Forelimb muscle (tissue), 1 donor: ENCODE measurements at places on chromosomes 6 and 20. TPM values are rescaled to one million over a fixed set of nuclear protein-coding genes. Genes with fewer than 3 reads are reported as not detected.

FLRT3 gene
- polyA plus RNA-seq: 11.1 TPM

TUBB gene
- 663 TPM for polyA plus RNA-seq

PBOV1 gene
- not detected for polyA plus RNA-seq

FRS3 gene
- 6.3 TPM for polyA plus RNA-seq

LHFPL5 gene
- polyA plus RNA-seq: not detected

GPR63 gene
- 3.4 TPM for polyA plus RNA-seq

HLA-DOB gene
- 0.30 TPM for polyA plus RNA-seq

OPN5 gene
- polyA plus RNA-seq: 0.15 TPM

VGLL2 gene
- 93.8 TPM for polyA plus RNA-seq

PPP1R14C gene
- polyA plus RNA-seq: 55.8 TPM

FRMD1 gene
- 0.24 TPM for polyA plus RNA-seq

SLC22A23 gene
- 2.4 TPM for polyA plus RNA-seq

SLC17A2 gene
- not detected for polyA plus RNA-seq

SLC13A3 gene
- polyA plus RNA-seq: 3.3 TPM

RIMS1 gene
- polyA plus RNA-seq: 0.75 TPM

DNA sequence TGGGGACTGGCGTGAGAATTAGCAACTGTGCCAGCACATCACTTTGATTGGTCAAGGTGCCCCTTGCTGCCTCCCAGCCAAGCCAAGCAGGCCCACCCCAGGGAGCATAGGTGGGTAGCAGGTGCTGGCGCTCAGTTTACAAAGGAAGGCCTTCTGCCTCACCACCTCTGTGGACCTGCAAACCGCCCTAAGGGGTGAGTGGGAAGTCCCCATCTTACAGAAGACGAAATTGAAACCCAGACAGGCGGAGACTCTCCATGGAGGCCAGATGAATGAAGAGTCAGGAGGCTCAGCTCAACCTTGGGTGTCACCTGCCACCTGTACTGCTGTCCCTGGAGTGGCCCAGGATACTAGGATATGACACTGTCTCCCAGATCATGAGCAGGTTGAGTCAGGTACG, 21.5 kb upstream of the MAS1L start:
- DNase-seq: no peak

- DNase-seq: no peak
Observed at GRCh38 chr6:130385064-130385695, 19.4 kb downstream of the TMEM200A start.

GRCh38 chr6:44651604-44652003, 264.1 kb downstream of the CDC5L start:
- no peak for DNase-seq

DNA sequence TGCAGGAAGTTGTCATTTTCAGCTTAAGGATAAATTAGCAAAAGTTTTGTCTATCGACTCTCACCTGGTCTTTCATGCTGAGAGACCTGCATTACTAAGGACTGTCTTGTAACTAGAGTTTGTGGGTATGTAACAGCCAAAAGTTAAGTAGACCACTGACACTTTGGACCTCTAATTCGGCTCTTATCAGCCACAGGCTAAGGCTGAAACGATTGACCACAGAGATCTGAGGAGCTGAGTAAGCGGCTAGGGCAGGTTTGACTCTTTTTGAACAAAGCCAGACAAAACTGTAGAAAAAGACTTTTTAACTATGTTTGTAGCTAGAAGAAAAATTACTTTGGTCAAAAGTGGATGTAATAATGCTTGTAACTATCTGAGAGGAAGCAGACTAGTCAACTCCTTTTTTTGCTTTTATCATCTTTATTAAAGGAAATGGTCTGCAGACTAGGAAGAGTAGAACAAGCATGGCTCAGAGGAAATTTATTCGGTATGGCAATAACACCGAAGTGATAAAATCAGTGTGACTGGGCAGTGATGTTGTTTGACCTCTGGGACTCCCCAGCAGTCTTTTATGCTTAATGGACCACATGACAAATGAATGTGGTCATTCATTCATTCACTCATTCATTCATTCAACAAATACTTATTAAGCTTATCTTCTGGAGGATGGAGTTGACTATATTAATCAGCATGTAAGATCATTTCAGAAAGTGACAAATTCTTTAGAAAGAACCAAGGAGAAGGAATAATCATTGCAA, 725.0 kb upstream of the HS3ST5 start:
- no peak for DNase-seq

DNA sequence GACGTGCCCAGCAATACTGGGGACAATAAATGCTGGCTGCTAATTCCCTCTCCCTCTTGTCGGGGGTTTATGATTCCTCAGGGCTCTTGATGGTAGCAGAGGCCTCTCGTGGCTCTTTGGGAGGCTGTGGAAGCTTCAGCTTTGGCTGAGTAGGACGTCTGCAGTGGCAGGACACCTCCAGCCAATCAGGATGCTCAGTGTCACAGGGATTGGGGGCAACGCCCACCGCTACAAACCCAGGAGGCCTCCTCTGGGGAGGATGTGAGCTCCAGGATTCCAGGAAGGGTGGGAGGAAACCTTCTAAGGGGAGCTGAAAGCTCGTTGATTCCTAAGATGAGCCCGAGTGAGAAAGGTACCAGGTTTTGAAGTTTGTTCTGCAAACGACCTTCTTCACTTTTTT, 19.4 kb downstream of the RSPO4 start:
- no peak for DNase-seq

DNA sequence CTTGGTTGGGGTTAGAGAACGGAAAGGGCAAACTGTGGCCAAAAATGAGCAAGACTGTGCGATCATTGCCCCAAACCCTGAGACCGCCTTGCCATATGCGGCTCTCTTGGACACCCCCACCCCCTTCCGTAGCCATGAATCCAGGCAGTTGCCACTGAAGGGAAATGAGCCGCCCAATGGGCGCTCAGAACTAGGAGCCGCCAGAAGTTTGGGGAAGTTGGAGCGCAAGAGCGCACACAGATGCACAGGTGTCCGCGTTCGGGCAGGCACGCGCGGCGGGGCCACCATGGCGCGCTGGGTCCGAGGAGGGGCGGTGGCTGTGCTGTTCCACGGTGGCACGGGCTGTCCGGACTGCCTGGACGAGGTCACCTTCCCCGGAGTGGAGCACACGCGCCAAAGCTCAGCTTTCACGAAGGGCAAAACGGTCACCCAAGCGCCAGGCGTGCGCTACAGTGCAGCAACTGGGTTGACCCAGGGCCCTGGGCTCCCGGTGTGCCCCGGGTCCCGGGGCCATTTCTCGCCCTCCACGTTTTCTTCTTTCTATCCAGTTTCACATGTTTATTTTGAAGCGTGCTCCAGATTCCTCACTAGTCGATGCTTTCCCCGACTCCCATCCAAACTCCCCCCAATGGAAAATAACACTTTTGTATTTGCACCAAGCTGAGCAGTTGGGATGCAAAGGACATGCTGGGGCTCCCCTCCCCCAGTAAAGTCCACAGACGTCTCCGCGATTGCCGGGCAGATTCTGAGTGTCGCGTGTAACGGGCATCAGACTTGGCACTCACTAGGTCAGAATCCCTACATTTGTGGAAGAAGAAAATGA, 906 bp upstream of the PDE10A start:
- DNase-seq: no peak

GRCh38 chr6:19465760-19466159, 371.4 kb upstream of the ID4 start:
- DNase-seq: no peak

- no peak for DNase-seq
Observed at GRCh38 chr6:149271348-149272340, 45.9 kb upstream of the TAB2 start.

DNA sequence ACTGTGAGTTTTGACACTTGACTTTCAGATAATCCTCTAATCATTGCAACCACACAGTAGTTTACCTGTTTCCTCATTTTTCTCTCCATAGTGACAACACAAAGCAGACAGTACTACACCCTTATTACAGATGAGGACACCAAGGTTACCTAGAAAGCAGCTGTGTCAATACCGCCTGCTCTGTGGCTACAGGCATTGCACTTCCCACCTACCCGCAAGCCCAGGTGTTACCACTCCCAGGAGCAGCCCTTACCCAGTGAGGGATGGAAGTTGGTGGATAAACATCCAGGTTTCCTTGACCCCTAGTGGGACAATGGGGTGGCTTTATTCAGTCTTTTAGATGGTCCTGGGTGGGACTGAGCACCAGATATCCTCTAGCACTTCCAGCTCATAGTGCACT, 503.6 kb downstream of the PTPRT start:
- DNase-seq: no peak

- DNase-seq: no peak
Observed at GRCh38 chr6:156597095-156597494, 180.1 kb upstream of the ARID1B start.

GRCh38 chr6:140226637-140227036, 852.2 kb upstream of the CITED2 start:
- no peak for DNase-seq

DNA sequence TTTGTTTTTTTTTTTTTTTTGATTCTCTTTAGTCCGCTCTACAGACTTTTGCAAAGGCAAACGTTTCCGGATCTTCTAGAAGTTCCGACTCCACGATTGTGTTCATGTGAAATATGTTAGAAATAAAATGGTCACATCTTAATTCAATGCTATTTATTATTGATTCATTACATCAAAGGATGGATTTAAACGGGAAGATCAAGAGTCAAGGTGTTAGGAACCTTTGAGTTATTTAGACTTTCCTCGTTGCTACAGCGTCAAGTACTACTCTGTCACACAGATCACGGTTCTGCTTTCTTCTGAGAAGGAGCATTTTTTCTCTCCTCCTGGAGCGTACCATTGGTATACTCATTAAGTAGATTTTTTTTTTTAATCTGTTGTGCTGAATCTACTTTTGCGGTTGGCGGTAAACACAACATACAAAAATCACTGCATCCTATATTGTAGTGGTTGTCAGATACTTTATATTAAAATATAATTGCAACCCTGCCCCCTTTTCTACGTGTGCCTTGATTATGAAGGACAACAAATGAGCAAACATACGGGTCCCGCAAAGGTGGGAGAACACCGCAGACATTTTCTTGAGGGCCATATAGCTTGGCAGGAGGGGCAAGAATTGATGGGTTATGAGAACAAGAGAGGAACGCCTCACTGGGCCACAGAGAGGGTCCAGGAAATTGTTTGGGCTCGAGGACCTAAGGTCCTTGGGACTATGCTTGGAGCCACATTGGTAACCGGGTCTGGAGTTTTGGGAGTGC, 17.5 kb downstream of the HMGN4 start:
- no peak for DNase-seq

DNA sequence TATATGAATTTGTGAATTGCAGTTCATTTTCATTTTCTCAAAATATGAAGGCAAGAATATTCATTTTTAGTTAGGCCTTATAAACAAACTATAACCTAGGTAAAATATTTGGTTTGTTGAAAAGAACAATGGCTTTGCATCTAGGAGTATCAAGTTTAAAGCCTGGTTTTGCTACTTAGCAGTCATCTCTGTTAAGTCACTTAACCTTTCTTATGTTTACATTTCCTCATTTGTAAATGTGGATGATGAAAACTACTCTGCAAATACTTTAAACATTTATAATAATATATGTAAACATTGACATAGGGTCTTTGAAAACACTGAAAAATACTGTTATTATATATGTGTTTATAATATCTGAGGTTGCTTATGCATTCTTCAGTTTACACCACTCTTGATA, 135.5 kb downstream of the CENPW start:
- DNase-seq: no peak

DNA sequence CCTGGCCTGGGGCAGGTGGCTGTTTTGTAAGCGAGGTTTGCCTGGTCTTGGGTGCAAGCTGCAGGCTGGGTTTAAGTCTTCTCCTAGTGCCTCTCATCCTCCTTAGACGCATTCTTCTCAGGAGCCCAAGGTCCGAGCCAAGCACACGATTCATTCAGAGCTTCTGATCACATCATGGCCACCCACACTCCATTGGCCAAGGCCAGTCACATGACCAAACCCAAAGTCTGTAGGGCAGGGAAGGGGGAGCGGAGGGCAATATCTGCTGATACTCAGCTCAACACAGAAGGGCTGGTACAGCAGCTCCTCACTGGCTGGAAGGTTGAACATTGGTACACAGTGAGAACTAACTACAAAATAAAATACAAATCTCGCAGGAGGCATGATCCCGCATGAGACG, 177.2 kb upstream of the AFDN start:
- DNase-seq: no peak

DNA sequence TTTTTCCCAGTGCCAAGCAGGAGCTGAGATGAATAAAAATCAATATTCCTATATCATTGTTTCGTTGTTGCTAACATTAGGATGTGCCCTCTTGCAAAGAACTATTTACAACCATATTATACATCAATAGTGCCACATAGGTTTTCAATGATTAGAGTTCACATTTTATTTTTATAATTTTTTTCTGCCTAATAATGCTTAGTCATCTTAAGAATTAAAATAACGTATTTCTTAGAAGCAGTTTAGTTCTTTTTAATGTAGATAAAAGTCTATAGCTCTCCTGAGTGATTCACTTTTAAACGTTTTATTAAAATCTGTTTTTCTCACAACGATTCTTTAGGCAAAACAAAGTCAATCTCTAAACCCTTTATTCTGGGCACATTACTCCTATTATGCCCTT, 71.6 kb downstream of the CHD6 start:
- DNase-seq: no peak

GRCh38 chr6:148700047-148700715, 46.6 kb upstream of the UST start:
- DNase-seq: no peak

DNA sequence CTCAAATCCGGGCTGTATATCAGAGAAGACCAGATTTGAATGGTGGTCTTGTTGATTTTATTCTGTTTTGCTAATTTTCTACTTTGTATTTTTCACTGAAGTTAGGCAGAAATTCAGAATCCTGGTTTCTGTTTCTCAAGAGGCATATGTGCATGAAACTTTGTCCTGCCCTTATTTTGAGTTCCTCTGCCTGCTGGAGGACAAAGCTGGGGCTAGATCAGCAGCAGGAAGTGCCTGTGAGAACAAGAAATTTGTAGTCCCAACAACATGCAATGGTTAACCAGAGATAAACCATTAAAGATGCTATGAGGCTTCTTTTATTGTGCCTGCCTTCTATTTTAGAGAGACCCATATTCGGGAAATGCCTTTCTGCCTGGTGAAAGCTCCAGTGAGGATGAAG, 37.1 kb downstream of the BEND6 start:
- DNase-seq: no peak

GRCh38 chr6:54802775-54803634, 43.6 kb upstream of the FAM83B start:
- no peak for DNase-seq

GRCh38 chr6:31829633-31830283, 2.2 kb downstream of the HSPA1B start:
- DNase-seq: no peak

GRCh38 chr6:148497717-148498116, 155.1 kb downstream of the SASH1 start:
- no peak for DNase-seq

DNA sequence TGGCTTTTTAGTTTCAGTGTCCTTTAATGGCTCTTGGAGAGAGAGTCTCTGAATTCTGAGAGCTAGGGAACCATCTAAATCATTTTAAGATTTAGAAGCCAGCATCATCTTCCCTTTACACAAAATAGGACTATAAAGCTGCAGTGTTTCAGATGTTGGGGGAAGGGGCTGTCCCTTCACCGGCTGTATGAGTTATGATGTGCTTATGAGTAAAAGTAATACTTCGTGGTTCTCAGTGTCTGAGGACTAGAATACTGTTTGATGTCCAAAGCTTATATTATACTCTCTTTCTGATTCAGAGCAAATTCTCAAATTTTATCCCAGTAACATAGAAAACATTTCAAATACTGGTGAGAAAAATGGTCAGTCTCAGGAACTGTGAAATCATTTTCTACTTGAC, 63.5 kb upstream of the FAM8A1 start:
- no peak for DNase-seq

- DNase-seq: no peak
Observed at GRCh38 chr6:11815231-11815630, 36.6 kb upstream of the ADTRP start.
